ENCODE measurements at places on chromosomes 3 and 15.
A peak's percentile ranks its signal among the peaks of the same experiment; 100 is the strongest.

- DNase-seq = no peak
Measured at GRCh38 chr15:52789601-52790168, 451 bp downstream of the ONECUT1 start.

DNA sequence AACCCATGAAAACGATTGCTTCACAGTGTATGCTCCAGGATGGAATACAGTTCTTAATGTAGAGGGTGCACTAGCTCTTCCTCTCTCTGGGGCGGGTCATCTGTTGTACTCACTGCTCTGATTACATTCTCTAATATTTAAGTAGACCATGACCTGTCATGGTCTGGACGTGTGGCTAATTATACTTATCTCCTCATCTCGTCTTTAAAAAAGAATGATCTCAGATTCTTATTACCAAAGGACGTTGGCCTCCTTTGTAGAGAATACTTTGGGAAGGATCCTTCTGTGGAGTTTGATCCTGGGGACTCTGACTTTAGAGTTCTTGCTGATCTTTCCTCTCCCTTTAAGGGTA is 48.4 kb upstream of the TRAK1 start:
- DNase-seq = no peak

- DNase-seq = no peak
Measured at GRCh38 chr3:78974181-78974790, 793.5 kb downstream of the ROBO1 start.

- peak; percentile 42 for DNase-seq
Measured at GRCh38 chr3:67655364-67656121, 1.1 kb upstream of the SUCLG2 start.

GRCh38 chr15:94930960-94931359 is 699.6 kb downstream of the MCTP2 start:
- DNase-seq = no peak

DNA sequence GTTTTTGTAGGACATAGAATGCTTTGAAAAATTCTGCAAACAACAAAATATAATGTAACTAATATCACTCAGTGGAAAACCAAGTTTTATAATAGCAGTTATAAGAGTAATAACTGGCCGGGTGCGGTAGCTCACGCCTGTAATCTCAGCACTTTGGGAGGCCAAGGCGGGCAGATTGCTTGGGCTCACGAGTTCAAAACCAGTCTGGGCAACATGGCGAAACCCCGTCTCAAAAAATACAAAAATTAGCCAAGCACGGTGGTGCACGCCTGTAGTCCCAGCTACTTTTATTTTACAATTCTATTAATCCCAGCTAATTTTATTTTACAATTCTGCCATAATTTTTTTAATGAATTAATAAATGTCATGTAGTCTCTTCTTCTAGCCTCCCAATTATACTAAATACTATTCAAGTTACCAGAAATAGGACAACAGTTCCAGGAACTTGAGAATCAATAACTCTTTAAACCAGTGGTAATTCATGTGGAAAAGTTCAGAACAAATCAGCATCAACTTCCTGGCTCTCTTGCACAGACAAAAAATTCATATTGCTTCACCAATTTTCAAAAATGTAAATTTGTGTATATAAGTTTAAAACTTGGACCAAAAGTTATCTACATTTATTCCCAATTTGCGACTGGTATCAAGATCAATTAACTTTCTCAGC is 2.2 kb downstream of the DENND4A start:
- no peak for DNase-seq

DNA sequence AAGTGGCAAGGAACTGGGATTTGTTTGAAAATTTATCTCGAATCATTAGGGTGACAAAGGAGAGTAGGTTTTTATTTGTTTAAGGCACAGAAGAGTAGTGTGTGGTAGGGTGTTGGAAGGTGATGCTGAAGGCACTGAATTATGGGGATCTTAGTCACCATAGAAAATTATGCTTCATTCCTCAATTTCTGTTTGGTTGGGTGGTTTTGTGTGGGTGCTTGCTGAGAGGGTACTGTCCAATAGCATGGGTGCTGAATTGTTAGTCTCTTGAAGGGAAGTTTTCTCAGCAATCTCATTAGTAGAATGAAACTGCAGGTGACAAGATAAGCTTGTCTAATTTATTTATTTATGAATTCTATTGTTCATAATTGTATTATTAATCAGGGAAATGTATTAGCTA is 610.9 kb downstream of the AGBL1 start:
- DNase-seq = no peak

GRCh38 chr3:24460974-24461373 is 33.7 kb downstream of the THRB start:
- no peak for DNase-seq

DNA sequence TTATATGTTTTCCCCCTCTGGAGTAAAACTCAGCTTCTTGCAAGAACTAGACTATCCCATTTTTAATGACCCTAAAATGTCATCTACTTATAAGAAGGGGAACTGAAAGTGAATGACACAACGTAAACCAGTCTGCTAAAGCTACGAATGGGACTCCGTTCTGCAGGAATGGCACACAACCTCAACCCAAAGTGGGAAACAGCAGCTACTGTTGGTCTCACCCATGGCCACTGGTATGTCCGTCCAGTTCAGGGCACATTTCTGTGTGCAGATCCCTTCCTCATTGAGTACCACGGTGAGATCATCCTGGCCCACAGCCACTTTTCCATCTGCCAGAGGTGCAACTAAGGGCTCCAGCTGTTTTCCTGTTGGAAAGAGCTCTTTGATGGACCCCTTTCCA is 23.8 kb downstream of the VPS39 start:
- no peak for DNase-seq

DNA sequence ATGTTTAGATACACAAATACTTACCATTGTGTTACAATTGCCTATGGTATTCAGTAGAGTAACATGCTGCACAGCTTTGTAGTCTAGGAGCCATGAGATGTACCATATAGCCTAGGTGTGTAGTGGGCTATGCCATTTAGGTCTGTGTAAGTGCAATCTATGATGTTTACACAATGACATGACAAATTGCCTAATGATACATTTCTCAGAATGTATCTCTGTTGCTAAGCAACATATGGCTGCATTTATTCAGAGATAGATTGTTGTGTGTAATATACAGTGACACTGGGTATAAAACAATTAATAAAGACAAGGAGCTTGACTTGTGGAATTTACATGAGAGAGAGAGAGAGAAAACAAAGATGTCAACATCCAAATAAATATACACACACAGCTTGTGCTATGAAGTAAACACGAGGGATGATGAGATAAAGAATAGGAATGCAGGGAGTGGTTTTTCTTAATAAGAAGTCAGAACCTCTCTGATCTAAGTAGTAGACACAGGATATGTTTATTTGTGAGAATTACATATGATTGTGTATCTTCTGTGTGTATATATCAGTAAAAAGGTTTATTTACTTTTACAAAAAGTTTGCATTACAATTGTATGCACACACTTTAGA is 110.0 kb downstream of the KCNAB1 start:
- no peak for DNase-seq

DNA sequence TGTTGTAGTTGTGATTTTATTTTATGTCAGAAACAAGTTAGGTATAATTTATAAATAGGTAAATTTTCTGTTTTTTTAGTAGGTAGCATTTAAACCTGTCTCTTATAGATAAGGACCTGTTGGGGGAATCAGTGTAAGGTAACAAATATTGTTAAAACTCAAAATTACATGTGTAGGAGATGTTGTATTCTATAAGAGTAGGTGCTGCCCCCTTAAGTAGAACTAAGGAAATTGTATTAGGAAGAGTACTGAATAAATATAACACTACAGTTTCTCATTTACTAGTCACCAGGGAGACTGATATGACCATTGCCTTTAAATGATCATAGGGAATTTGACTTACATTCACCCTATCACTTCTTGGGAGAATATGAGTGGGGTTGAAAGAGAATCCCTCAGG is 31.2 kb downstream of the SLC25A36 start:
- DNase-seq = no peak

DNA sequence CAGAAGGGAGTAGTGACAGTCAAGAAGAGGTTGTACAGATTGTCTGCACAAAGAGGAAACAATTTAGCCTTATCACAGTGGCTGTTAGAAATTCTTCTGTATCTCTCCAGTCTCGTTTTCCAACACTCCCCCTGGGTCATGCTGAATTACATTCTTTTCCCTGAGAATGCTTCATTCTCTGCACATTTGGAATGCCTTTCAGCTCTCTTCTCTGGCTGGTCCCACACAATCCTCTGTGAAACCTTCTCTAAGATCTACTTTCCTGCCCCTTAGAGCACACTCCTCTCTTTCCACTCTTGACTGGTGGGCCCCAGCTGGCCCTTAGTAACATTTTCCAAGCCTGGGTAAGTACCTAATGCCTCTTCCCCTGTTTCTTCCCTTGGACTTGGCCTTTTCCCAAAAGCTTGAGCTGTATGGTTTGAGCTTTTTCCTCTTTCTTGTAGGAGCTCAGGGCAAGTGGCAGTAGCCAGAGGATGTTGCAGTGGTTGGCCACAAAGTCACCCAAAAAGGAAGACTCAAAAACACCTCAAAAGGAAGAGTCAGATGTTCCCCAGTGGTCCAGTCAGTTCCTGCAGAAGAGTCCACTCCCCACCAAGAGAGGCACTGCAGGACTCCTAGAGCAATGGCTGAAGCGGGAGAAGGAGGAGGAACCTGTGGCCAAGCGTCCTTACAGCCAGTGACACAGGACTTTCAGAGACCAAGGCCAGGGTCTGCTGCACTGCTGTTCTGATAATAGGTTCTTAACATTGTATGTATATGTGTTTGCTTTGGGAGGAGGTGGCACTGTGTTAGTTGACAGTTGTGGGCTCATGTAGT is 25.7 kb downstream of the HMCES start:
- DNase-seq = no peak
